CD4-positive, alpha-beta T cell treated with Interleukin-12 subunit alpha and Interleukin-12 subunit beta, for 1 hour (primary cell): ENCODE measurements at places on chromosomes 11 and 22.

DNA sequence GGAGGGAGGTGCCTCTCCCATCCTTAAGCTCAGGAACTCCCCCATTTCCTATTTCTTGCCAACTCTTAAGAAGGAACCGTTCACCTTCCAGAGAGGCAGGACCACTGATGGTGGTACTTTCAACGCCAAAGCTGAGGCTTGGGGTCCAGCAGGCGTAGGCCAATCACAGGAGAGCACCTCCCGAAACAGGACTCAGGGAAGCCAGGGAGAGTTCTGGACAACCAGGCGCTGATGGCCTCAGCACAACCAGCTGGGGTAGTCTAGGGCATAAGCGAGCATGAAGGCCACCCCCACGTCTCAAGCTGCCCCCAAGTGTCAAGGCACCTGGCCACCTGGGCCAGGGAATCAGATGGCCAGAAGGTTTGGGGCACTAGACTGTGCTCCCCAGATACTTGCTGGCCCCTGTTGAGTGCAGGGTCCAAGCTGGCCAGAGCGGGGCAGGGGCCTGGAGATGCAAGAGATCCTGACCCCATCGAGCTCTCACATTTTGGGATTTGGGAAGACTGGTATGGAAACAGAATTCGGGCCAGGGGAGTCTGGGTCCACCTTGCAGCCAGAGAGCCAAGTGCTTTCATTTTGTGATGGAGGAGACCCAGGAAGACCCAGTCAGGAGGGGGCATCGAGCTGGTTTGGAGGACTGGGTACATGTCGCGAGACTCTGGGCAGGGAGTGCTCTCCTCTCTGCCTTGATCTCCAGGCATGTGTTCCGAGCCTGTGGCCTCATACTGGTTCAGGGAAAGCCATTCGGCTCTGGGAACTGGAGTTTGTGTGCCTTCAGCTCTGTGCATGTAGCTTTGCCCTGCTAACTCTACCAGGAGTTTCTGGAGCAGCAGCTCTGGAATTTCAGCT is 926 bp downstream of the CD6 start:
- DNase-seq, result no peak

- DNase-seq, result no peak
Measured at GRCh38 chr22:36702842-36703215, 723 bp downstream of the CACNG2 start.

DNA sequence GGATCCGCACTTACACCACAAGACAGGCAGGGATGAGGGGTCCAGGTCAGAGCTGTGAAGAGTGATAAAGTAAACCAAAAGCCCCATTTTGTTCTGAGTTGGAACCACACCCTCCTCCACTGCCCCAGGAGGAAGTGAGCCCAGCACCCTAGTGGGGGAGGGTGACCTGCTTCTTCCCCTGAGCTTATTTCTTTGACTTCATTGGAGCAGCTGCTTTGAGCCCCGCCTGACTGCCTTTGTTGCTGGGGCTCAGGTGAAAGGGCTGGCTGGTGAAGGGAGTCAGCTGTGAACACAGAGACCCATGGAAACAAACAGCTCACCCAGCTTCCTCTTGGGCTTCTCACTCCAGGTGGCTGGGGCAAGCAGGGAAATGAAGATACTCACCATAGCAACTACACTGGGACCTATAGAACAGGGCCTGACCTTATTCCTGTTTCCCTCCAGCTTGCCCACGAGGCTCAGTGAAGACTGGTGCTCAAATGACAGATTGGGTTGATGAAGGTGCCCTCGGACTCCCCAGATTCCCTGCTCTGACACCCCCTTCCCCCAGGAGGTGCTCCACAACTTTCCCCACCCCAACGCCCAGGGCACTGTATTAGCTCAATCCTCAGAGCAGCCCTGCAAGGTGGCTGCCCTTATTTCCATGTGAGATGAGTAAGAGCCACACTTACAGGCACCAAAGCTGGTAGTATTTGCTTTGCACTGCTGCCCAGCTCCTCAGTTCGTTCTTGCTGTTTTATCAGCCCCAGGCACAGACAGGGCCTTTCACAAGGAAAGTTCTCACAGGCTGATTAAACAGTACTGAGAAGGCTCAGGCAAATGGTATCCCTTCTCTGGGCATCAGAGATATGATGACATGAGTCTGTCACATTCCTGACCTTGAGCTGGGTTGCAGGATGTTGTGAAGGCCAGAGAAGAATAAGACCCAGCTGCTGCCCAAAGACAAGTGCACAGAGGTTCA is 2.4 kb downstream of the UCP2 start:
- peak; percentile 91 for DNase-seq

- DNase-seq, result peak; percentile 13
Measured at GRCh38 chr11:13963169-13963948, 836 bp downstream of the SPON1 start.

GRCh38 chr11:66340596-66341501 is 4.1 kb downstream of the BRMS1 start:
- DNase-seq, result no peak

- no peak for DNase-seq
Measured at GRCh38 chr11:3959015-3959902, 103.8 kb downstream of the STIM1 start.

GRCh38 chr11:114078423-114078822 is 18.9 kb downstream of the ZBTB16 start:
- DNase-seq, result no peak

DNA sequence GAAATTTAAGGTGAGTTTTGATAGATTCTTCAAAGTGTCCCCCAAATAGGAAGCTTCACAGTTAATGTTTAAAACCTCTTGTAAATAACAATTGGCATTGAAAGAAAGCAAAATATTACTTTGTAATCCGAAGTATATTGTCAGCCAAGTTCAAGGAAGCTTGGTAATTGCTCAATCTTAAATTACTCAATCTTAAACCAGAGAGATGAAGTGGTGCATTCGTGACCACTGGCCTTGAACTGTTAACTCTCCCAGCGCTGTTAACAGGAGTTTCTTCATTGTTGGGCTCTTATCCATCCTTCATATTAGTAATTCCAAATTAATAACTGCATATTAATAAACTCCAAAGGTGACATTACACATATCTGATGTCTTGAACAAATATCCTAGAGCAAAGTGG is 20.6 kb upstream of the FDX1 start:
- no peak for DNase-seq

DNA sequence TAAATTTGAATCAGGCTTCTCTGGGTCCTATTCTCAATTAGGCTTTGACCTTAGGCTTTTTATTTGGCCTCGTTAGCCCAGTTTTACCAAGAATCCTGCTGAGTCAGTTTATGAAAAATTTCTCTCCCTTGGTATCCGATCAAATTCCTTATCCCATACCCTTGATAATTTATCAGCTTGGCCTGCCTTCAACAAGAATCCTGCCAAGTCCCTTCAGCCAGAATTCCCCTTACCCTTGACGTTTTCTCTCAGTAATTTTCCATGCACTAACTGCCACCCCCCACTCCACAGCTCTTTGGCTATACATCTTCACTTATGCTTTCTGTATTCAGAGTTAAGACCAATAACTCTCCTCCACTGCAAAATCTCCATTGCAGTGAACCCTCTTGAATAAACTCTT is 811.0 kb upstream of the CCDC90B start:
- DNase-seq, result no peak

DNA sequence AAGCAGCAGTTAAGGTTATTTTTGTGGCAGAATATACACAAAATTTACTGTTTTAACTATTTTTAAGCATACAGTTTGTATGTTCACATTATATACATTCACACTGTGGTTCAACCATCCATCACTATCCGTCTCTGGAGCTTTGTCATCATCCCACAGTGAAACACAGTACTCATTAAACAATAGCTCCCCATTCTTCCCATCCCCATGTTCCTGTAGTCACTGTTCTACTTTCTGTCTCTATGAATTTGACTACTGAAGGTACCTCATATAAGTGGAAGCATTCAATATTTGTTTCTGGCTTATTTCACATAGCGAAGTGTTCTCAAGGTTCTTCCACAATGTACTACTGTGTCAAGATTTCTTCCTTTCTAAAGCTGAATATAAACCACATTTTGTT is 32.6 kb downstream of the ZBTB44 start:
- DNase-seq, result no peak

- no peak for DNase-seq
Measured at GRCh38 chr22:28025866-28026575, 107.0 kb upstream of the PITPNB start.

GRCh38 chr11:76789443-76789719 is 6.2 kb downstream of the TSKU start:
- no peak for DNase-seq

GRCh38 chr22:19520007-19520406 is 4.2 kb downstream of the CLDN5 start:
- DNase-seq, result no peak

GRCh38 chr11:106548406-106548805 is 469.9 kb downstream of the GUCY1A2 start:
- DNase-seq, result no peak

GRCh38 chr11:84012171-84012826 is 726.1 kb upstream of the CCDC90B start:
- DNase-seq, result no peak

- DNase-seq, result no peak
Measured at GRCh38 chr11:73415854-73416615, 39.8 kb downstream of the RELT start.

DNA sequence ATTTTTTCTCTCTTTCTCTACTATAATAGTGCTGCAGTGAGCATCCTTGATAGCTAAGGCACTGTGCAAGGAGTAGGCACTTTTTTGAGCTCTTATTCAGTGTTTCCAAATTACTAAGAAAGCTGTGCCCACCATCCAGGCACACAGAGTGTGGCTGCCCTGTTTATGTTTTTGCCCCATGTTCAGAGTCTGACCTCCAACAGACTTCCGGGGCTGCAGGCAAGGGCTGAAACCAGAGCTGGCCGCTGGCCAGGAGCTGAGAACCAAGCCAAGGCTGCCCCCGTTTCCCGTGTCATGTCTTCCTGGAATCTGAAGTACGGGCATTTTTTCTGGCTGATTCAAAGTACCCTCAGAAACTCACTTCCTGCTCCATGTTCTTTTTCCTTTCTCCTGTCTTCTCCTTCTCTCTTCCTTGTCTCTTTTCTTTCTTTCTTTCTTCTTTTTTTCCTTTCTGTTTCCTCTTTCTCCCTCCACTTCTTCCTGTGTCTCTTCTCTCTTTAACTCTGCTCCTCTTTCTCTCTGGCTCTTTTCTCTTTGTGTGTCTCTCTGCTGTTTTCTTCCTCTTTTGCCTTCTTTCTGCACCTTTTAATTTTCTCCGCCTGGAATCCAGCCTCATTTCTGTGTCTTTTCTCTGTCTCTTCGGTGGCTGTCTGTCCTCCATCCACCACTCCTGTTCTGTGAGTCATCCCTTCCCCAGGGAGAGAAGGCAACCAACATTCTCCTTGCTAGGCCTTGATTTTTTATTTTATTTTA is 17.0 kb upstream of the KCTD14 start:
- peak; percentile 4 for DNase-seq

DNA sequence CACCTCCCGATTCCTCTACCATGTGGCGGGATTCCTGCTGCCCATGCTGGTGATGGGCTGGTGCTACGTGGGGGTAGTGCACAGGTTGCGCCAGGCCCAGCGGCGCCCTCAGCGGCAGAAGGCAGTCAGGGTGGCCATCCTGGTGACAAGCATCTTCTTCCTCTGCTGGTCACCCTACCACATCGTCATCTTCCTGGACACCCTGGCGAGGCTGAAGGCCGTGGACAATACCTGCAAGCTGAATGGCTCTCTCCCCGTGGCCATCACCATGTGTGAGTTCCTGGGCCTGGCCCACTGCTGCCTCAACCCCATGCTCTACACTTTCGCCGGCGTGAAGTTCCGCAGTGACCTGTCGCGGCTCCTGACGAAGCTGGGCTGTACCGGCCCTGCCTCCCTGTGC is 10.5 kb downstream of the CXCR5 start:
- no peak for DNase-seq

DNA sequence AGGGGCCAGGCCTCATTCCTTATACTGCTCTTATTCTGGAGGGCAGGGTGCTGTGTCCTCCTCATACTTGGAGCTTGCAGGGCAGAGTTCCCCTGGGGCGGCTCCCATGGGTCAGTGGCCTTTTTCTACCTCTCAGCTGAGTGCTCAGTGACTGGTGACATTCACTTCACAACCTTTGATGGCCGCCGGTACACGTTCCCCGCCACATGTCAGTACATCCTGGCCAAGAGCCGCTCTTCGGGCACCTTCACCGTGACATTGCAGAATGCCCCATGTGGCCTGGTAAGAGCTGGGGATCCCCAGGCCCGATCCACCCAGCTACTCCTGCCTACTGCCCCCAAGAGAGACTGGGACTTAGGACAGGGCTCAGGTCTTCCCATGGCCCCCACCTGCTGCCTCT is 14.5 kb downstream of the OTOG start:
- no peak for DNase-seq

DNA sequence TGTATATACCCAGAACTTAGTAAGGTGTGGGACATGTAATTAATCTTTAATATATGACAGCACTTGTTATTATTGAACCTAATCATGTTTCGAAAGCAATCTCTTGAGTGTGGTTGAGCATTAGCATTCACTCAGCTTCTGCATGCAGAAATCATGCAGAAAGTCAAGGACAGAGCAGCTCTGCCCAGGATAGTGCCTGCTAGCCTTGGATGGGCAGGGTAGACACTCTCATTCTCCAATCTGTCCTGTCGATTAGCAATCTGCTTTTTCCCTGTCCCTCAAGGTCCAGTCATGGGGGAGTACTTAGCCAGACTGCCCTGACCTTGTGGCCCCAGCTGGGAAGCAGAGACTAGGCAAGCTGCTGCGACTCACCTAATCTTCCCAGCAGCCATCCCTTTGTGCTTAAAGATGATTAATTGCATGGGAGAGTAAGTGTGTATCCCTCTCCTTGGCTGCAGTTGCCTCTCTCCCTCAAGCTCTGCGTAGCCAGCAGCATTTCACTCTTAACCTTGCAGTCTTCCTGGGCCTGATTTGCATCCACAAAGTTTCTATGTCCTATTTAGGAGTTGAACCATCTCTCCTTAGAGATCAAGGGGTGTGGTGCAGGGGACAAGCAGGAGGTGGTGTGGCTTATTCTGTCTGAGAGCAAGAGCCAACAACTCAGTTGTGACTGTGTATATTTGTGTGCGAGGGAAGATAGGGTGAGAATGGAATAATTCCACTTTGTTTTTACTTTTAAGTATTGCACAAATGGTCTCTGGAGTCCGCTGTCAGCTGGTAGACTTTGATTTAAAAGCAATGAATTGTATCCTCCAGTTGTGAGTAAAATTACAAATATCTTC is 101.4 kb downstream of the FDX1 start:
- DNase-seq, result no peak

- no peak for DNase-seq
Measured at GRCh38 chr11:6388748-6389147, 1.5 kb upstream of the SMPD1 start.

DNA sequence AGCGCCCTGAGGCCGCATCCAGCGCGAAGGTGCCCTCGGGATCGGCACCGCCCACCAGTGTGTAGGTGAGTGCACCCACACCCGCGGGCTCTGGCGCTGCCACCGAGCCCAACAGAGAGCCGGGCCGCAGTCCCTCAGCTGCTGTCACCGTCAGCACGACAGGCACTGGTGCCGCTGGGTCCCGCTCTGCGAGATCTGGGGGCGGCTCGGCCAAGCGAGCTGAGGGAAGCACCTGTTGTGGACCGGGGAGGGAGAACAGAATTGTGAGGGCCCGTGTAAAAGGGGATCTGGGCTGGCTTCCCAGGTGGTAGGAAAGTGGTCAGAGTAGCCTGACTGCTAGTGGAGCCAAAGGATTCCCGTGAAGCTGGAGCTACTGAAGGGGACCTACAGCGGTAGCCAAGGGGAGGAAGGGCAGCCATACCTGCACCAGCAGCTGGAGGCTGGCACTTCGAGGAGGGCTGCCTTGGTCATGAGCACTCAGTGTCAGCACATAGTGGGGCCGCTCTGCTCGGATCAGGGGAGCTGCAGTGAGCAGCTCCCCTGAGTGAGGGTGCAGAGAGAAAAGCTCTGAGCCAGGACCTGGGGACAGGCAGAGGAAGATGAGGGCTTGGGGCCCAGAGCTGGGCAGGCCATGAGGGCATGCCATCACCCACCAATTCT is 11.5 kb upstream of the TPP1 start:
- no peak for DNase-seq
